IMR-90 (cell line): ENCODE measurements at places on chromosomes 6 and 20. TPM values are rescaled to one million over a fixed set of nuclear protein-coding genes. Genes with fewer than 3 reads are reported as not detected.

GRCh38 chr6:129184324-129184723, 301.4 kb downstream of the LAMA2 start:
- DNase-seq: no peak

- DNase-seq: peak; percentile 72
Measured at GRCh38 chr6:56677559-56677958, 34.9 kb upstream of the DST start.

DNA sequence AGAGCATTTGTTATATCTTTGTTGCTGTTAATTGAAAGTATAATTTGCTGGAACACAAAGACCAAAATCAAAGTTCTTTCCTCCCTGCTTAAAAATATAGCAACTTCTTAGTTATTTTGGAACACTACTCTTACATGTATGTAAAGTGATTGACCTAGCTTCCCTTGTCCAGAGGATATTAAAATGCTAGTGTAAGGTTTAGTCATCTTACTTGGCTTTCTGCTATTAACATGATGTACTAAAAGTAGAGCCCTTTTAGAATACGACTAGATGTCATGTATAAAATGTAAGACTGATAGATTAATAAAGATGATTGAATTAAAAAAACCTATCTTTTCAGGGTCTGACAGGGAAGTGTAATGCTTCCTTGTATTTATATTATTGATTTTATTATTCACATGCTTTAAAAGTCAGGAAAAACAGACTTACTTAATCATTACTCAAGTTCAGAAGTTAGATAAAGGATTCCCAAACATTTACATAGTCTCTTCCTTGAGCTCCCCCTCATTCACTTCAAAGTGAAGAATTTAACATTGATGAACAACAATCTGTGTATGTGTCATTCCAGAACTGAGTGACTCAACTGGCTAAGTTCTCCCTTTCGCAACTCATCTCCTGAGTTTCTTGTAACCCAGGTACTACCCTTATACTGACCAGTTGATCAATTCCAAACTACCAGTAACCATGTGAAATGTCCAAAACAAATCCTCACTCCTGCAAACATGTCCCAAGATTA, 50.9 kb downstream of the BTBD9 start:
- DNase-seq: peak; percentile 76

DNAH8 gene
- not detected in 2 replicates for polyA plus RNA-seq

- DNase-seq: no peak
Measured at GRCh38 chr20:63734946-63735858, 1.3 kb upstream of the LIME1 start.

NKAIN2 gene
- polyA plus RNA-seq: not detected in 2 replicates

- DNase-seq: no peak
Measured at GRCh38 chr6:143734641-143735063, 56.9 kb downstream of the PHACTR2 start.

GRCh38 chr20:37907330-37907676, 4.4 kb downstream of the VSTM2L start:
- DNase-seq: no peak

MEP1A gene
- not detected in 2 replicates for polyA plus RNA-seq

- DNase-seq: peak; percentile 74
Measured at GRCh38 chr6:56851074-56851473, 103.8 kb upstream of the BEND6 start.

GRCh38 chr6:36697481-36697903, at the start of gene RAB44:
Gene RAB44 (plus strand): TSS chr6:36697826. CDS start chr6:36704236, 6,410 bp downstream.
- no peak for DNase-seq

LAMP5 gene
- polyA plus RNA-seq: 0.06 TPM in 1 of 2 replicates, not detected in the other

FAM83C gene
- 0.02 and 0.03 TPM in 2 replicates for polyA plus RNA-seq

GRCh38 chr6:104459543-104459942, 400.2 kb downstream of the HACE1 start:
- DNase-seq: no peak

GSTA3 gene
- not detected in 2 replicates for polyA plus RNA-seq

GRCh38 chr6:7392402-7392801, 2.8 kb downstream of the RIOK1 start:
- DNase-seq: no peak

DNA sequence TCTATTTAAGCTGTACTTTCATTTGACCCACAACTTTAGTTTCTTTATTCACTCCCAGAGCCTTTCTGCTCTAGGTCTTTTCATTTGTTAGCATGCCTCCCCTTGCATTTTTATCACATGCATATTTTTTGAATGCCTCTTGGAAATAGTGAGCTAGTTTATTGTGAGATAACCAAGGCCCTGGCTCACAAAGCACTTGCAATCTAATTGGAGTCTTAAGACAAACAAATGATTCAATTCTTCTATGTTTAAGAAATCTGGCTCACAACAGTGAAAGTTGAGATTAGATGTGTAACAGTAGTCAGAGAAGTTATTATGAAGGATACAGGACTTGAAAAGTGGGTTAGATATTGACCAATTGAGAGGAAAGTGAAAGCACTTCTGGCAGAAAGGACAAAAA, 173.4 kb downstream of the MOXD1 start:
- peak; percentile 96 for DNase-seq

DNA sequence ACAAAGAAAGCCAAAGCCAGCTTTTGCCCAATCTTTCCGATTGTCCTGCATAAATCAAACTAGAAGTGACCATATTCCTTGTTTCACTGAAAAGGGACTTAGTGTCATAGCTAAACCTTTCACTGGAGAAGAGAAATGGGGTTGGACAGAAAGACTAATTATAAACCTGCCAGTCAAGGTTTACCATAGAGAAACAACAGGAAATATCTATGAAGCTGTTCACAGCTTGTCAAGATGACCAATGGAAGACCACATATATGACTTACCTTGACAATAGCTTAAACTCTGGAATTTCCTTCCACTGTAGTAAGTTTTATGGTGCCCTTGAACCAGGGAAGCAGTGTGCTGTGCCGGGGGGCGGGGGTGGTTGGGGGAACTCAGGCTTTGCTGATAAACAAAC, 107.7 kb upstream of the PHACTR1 start:
- no peak for DNase-seq

- DNase-seq: no peak
Measured at GRCh38 chr6:29736563-29736962, 13.3 kb downstream of the HLA-F start.

IFT52 gene
- 29.7 and 31.2 TPM in 2 replicates for polyA plus RNA-seq

DNA sequence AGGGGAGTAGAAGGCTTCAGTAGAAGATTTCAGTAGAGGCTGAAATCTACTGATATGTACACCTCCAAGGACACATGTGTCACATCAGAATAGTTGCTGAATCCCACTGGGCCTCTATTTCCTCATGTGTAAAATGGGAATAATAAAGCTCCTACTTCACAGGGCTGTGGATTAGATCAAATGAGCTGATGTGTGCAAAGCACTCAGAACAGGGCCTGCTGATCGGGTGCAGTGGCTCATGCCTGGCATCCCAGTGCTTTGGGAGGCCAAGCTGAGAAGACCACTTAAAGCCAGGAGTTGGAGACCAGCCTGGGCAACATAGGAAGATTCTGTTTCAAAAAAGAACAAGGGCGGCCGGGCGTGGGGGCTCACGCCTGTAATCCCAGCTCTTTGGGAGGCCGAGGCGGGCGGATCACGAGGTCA, 8.1 kb upstream of the AP5S1 start:
- DNase-seq: no peak

SSTR4 gene
- polyA plus RNA-seq: not detected in 2 replicates

GRCh38 chr6:145875496-145876211, 61.1 kb upstream of the FBXO30 start:
- no peak for DNase-seq

DNA sequence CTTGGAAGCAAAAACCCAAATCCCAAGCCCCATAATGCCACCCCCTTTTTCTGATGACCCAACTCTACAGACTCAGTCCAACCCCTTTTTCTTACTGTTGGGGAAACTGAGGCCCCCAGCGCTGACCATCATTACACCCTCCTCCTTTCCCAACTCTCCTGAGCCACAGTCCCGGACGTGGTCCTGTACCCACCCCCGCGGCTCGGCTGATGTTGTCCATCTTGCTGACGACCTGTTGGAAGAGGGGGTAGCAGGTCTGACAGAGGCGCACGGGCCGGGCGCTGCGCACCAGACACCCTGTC, 533 bp downstream of the OSTM1 start:
- DNase-seq: peak; percentile 31

DNA sequence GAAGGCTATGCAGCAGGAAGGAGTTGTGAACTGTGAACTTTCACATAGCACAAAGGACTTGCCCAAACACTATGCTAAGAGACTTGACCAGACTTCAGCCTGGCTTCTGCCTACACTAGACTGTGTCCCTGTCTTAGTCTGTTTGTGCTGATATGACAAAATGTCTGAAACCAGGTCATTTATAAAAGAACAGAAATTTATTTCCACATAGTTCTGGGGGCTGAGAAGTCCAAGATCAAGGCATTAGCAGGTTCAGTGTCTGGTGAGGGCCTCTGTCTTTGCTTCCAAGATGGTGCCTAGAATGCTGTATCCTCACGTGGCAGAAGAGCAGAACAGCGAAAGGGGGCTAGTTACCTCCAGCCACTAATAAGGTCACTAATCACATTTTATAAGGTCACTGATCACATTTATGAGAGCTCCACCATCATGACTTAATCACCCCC, 16.0 kb upstream of the MCM3 start:
- DNase-seq: no peak

- DNase-seq: no peak
Measured at GRCh38 chr6:152136449-152136825, 329.0 kb downstream of the ESR1 start.
